Activated naive CD8-positive, alpha-beta T cell treated with anti-CD3 and anti-CD28 coated beads, Interleukin-2, amount 10 ng/mL, durations not matched to agents 7 days and 5 days (primary cell): ENCODE measurements at places on chromosomes 2 and 18. TPM values are rescaled to one million over a fixed set of nuclear protein-coding genes. Genes with fewer than 3 reads are reported as not detected.

ST8SIA3 gene
- total RNA-seq: not detected

FLACC1 gene
- 4.9 TPM for total RNA-seq

GALNT1 gene
- 38.3 TPM for total RNA-seq

NT5DC4 gene
- total RNA-seq: not detected

DAW1 gene
- total RNA-seq: not detected

UPP2 gene
- not detected for total RNA-seq

ZSWIM2 gene
- not detected for total RNA-seq

CFC1 gene
- total RNA-seq: not detected

CNNM4 gene
- total RNA-seq: 7.9 TPM

C1D gene
- 24.9 TPM for total RNA-seq

SKA1 gene
- 27.8 TPM for total RNA-seq

GRCh38 chr2:122132147-122132691 is 376.8 kb downstream of the TSN start:
- DNase-seq: no peak

DNA sequence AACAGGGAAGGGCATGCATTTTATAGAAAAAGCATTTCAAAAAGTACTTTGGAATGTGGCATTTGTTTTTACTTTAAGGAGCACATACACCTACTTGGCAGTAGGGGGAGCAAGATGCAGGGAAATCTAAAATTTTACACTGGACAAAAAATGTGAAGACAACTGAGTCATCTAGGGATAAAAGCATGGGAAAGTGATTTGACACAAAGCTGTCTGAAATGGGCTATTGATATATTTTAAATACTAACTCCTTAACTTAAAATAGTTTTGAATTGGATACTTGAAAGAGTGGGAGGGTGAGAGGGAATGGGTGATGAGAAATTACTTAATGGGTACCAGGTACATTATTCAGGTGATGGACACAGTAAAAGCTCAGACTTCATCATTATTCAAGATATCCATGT is 15.8 kb downstream of the TMEM200C start:
- no peak for DNase-seq

GRCh38 chr18:7307030-7307429 is 76.1 kb downstream of the LRRC30 start:
- no peak for DNase-seq

- no peak for DNase-seq
Observed at GRCh38 chr2:43224131-43224570, 2.3 kb downstream of the ZFP36L2 start.

DNA sequence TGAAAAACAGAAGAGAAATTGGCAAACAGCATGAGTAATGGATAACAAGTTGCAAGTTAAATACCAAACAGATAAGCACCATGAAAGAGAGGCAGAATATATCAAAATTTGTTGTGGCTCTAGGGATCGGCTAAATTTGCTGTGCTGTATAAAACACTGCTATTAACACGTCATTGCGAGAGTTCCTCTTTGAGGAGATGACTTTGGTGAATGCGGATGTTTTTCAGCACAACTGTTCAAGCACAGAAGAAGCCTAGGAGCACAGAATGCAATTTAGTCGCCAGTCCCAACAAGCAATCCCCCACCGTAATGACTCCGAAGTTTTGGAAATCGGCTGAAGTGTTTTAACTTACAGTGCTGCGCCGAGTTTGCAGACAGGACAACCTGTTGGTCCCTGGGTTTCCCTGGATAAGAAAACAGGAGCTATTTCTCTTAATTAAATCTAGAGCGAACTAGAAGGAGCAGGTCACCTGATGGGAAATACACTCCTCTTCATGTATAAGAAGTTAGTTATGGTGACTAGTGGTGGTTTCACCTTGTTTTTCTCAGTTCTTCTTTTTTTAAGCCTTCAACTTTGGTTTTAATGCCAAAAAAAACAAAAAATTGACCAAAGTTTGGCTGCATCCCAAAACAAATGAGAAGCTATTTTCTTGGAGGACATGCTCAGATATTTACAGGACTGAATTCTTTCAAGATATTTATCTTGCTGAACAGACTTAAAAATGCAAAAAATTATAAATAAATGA is 454.1 kb upstream of the SALL3 start:
- DNase-seq: no peak

DNA sequence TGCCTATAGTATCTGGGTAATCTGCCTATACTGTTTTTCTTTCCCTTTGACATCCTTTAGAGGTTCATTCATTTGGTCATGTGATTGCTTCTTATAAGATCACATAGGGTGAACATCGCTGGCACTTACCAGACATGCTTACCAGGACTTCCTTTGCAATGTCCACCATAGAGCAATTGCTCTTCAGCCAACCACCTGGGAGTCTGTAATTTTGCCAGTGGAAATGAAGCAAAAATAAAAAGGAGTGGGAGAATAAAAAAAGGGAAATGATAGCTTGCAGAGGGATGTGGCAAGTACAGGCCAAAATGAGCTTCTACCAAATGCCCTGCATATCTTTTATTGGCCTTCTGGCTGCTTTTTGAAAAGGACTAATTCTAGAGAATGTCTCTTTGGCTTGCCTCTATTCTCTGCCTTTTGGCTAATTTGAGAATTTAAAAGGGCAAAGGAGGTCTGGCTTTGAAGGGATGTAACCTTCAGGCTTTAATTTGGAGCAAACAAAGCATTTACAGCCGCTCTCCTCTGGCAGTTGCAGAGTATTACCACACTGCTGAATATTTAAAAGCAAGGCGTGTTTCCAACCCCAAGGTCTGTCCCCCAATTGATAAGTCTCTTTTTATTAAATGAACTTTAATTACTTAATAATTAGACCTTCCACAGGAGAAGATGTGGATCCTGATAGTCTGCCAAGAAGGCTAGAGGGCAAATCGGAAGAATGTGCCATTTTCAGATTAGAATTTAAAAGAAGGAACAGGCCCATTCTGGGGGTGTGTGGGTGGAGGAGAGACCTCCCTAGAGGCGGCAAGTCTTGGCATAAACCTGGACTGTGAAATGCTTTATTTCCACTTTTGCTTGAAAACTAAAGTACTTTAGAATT is 557.9 kb downstream of the DCC start:
- no peak for DNase-seq

DNA sequence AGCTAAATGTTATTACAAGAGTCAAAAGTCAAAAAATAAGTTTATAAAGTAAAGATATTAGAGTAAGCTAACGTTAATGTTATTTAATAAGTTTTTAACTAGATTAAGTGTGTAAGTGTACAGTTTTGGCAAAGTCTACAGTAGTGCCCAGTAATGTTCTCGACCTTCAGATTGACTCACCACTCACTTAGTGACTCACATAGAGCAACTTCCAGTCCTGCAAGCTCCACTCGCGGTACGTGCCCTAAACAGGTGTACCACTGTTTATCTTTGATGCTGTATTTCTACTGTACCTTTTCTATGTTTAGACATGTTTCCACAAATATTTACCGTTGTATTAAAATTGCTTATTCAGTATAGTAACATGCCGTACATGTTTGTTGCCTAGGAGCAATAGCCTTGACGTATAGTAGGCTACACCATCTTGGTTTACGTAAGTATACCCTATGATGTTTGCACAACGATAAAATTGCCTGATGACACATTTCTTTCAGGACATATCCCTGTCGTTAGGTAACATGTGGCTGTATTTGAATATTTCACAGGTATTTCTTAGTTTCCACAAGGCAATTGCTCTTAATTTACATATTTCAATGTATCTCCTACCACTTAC is 1641.9 kb upstream of the PIK3C3 start:
- DNase-seq: no peak

- no peak for DNase-seq
Observed at GRCh38 chr2:117786520-117786919, 28.0 kb upstream of the DDX18 start.

DNA sequence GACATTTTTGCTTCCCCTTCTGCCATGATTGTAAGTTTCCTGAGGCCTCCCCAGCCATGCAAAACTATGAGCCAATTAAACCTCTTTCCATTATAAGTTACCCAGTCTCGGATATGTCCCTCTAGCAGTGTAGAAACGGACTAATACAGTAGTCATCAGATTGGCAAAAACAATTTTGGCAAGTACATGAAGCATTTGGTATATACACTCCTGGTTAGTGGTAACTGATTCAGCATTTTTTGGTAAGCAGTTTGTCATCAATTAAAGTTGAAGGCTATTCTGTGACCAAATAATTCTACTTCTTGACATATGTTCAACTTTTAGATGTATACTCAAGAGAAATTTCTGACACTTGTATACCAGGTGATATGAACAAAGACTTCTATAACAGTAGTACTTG is 190.5 kb upstream of the STON1 start:
- no peak for DNase-seq

- DNase-seq: no peak
Observed at GRCh38 chr2:183035954-183036669, 2.1 kb downstream of the NCKAP1 start.

DNA sequence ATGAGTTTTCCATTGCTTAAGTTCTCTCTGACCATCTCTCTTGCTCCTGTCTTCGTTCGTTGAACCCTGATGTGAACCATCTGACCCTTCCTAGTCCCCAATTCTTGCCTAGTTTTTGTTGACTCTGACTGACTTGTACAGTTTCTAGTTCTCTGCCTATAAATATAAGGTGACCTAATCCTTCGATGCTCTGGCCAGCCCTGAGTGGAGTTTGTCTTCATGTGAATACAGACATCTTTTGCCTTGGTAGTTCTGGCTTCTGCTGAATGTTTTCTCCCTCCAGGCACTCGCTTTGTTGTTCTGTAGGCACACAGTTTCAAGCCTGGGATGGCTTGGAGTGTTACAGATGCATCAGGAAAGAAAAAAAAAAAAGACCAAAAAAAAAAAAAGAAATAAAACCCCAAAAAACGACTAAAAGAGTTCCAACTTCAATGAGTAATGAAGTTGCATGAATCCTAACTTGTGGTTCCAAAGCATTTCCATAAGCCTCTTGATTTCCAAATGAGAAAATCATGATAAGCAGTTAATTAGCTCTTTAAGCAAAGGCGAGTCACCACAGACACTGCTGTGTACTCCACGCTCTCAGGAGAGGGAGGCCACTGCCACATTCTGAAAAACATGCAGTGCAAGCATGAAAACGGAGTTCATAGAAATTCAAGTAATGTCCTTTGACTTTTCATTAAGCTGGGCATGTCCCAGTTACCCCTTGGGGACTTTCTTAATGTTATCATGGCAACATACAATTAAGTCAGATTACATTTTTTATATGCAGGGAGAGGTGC is 165.2 kb downstream of the TDRD15 start:
- DNase-seq: no peak

- DNase-seq: no peak
Observed at GRCh38 chr2:129062146-129062912, 743.7 kb upstream of the HS6ST1 start.

GRCh38 chr18:79434607-79435401 is 39.1 kb downstream of the NFATC1 start:
- no peak for DNase-seq

DNA sequence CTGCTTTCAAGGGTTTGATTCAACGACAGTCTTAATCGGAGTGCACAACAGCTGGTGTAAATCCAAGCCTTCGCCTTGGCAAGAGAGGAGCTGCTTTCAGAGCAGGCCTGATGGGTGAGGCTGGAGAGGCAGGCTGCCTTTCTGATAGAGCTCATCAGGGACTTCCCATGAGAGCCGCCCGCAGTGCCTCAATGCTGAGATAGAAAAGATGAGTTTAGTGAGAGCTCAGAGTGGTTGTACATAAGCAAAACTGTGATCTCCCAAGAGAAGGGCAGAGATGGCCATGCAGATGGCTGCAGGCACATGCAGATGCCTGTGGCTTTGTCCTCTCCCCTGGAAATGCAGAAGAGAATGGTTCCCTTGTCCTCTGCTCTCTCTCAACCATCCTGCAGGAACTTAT is 122.1 kb downstream of the ARL4C start:
- no peak for DNase-seq

DNA sequence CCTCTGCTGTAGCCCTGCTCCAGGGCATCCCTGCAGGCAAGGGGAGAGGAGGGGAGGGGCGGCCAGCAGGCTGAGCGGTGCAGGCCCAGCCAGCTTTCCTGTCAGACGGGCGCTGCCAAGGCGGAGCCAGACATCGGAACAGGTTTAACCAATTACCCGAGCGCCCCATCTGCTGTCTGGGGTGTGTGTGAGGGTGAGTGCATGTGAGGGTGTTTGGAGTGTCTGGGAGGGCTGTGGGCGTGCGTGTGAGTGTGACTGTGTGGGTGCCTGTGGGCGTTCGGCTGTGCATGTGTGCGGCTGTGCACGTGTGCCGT is 20.0 kb downstream of the EMX1 start:
- DNase-seq: no peak

GRCh38 chr2:6739547-6739946 is 126.2 kb downstream of the CMPK2 start:
- no peak for DNase-seq

DNA sequence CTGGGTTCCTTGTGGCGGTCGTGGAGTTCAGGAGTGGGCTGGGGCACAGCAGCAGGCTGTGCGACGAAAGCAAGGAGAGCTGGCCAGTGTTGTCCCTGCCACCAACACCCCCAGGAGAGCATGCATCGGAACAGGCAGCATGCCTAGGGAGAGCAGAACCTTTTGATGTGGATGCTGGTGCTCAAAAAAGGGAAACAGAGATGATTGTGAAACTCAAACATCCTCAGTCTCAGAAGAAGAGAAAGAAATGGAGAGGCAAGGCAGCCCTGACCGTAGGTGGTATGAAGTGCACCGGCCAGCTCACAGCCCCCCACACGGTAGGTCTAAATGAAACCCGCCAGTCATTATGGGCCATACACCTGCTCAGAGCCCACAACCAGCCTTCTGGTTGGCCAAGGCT is 253.4 kb downstream of the GBX2 start:
- DNase-seq: no peak

DNA sequence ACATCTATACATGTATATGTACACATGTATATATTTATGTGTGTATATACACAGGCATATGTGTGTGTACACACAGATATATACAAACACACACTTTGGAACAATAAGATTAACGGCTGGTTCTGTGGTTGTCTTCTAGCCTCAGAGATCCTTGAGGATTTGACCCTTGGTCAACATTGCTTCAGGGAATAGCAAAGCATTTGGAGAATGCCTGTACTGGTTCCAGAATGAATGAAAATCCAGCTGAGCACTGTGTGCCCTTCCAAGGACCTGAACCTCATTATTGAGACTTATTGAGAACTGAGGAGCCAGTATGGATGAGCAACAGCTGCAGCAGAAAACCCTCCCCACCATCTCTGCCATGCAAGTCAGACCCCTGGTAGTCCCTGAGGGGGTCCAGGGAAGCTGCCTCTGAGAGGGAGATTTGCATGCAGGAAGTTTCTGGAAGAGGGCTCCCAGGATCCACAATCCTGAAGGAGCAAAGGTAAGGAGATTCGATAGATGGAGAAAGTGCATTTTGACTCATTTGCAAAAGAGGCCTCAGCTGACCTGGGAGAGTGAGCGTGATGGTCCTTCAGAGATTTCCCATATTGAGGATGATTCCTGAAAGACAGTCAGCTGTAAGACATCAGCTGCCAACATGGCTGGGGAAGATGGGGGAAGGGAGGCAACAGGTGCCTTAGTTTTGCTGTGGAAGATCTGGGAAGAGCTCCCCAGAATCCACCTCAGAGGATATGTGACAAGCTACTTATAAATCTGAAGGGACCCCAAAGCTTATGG is 166.6 kb upstream of the NCKAP5 start:
- DNase-seq: no peak

- DNase-seq: no peak
Observed at GRCh38 chr2:57373530-57373929, 673.1 kb upstream of the VRK2 start.
